NCI-H748 treated with DMSO at 0.1 percent for 48 hours (cell line): ENCODE measurements at places on chromosomes 6 and 20.

- DNase-seq, result no peak
Measured at GRCh38 chr6:42049948-42050296, 402 bp upstream of the TAF8 start.

GRCh38 chr6:94254689-94255088, 835.3 kb upstream of the EPHA7 start:
- DNase-seq, result no peak

DNA sequence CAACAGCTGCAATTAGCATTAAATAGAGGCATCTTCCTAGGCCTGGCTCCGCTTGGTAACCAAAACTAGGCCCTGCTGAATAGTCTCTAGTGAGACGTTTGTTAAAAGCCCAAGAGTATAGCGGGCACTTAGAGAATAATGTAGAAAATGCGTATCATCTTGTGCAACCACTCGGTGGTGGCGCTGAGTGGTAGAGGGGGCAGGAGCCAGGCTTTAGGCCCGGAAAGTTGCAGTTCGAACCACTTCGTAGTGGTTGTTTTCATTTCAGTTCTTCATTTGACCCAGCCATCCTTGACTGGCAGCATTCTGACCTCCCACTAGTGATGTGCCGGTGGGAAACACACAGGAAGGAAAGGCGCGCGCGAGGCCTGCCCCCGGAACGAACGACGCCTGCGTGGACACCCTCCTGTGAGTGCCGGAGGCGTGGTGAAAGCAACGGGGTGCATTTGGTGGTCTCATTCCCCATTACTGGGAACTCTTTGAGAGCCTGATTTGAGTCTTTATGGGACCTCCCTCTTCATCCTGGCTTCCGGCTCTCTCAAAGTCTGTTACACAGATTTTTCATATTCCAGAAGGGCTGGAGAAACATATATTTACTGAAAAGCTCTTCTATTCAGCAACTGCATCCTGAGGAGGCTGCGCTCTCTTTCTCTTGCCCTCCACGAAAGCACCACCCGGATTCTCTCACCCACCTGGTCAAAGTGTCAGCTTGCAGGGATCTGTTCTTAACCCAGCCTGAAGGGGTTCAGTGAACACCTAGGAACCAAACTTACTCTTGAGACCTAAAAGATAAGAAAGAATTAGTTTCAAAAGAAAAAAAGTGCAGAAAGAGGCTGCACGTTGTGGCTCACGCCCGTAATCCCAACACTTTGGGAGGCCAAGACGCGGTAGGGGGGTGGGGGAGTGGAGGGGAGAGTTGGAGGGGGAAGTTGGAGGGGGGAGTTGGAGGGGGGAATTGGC, 18.2 kb downstream of the GPX5 start:
- no peak for DNase-seq

DNA sequence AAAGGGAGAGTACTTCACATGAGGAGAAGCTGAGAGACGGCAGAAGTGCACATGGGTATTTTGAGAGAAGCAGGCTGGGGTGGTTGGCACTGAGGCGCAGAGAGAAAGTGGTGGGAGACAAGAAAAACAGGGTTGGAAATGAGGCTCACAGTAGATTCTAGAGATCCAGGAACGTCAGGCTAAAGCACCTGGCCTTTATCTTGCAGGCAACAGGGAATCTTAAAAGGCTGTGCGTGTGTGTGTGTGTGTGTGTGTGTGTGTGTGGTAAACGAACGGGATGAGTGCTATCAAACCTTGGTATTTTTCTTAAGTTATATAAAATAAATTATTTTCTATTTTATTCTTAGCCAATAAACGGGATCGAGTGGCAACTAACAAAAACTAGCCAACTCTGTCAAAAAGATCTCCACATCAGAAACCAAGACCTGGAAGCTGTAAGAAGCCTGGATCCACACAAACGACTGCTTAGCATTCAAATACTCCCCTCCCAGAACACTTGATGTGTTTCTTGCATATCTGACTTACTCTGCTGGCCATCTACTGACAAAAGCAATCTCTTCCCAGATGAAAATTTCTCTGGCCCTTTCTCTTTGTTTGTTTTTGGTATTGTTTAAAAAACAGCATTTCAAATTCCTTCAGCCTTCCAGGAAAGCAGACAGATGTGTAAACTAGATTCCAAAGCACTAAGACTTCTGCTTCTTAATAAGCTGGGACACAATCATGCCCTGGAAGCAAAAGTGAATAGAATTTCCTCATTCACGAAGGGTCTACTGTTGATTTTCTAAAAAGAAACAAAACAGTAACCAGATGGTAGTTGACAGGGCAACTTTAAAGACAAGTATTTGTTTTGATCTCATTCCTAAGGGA, 44.8 kb upstream of the FABP7 start:
- DNase-seq, result no peak

GRCh38 chr6:56742122-56742791, 99.6 kb upstream of the DST start:
- no peak for DNase-seq
